ENCODE measurements at places on chromosomes 7 and 10. TPM values are rescaled to one million over a fixed set of nuclear protein-coding genes. Genes with fewer than 3 reads are reported as not detected.
A peak's percentile ranks its signal among the peaks of the same experiment; 100 is the strongest.

The CLDN3 gene
- not detected for total RNA-seq

The CRYGN gene
- not detected for total RNA-seq

The PTPRE gene
- total RNA-seq: 14.9 TPM

DNA sequence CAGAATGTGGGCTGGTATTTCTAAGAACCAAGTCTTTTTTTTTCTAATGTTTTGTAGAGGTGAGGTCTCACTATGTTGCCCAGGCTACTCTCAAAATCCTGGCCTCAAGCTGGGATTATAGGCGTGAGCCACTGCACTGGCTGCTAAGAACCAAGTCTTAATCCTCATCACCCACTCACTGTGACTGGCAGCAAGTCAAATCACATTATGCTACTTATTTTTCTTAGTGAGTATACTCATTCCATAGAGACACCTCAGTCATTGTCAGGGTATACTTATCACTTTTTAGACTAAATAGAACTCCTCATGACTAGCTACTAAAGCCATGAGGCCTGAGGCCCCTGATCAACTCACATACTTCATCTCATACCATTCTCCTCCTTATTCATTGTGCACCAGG is 116.1 kb downstream of the STRA8 start:
- DNase-seq: peak; percentile 47

DNA sequence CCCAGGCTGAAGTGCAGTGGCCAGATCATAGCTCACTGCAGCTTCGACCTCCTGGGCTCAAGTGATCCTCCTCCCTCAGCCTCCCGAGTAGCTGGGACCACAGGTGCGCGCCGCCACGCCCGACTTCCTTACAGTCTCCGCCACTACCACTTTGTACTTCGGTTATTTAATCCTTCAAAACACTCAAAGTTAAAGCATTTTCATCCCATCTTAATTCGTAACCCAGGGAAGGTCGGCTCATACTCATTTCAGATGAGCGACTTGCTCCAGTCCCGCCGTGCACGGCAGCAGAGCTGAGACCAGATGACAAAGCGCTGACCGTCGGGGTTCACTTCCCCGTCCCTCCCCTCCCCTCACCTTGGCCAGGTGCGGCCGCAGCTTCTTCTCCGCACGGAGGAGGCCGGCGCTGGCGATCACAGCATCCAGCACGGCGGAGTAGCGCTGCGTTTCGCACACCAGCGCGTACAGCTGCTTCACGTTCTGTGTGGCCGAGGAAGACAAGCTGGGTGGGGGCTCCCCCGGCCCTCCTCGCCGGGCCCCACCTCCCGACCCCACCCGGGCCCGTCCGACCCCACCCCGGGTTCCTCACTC is 457 bp downstream of the NSUN5 start:
- no peak for DNase-seq

- DNase-seq: no peak
These were observed 10.7 kb downstream of the CUTC start for GRCh38 chr10:99742701-99743100.

The XRCC2 gene
- 9.3 TPM for total RNA-seq

DNA sequence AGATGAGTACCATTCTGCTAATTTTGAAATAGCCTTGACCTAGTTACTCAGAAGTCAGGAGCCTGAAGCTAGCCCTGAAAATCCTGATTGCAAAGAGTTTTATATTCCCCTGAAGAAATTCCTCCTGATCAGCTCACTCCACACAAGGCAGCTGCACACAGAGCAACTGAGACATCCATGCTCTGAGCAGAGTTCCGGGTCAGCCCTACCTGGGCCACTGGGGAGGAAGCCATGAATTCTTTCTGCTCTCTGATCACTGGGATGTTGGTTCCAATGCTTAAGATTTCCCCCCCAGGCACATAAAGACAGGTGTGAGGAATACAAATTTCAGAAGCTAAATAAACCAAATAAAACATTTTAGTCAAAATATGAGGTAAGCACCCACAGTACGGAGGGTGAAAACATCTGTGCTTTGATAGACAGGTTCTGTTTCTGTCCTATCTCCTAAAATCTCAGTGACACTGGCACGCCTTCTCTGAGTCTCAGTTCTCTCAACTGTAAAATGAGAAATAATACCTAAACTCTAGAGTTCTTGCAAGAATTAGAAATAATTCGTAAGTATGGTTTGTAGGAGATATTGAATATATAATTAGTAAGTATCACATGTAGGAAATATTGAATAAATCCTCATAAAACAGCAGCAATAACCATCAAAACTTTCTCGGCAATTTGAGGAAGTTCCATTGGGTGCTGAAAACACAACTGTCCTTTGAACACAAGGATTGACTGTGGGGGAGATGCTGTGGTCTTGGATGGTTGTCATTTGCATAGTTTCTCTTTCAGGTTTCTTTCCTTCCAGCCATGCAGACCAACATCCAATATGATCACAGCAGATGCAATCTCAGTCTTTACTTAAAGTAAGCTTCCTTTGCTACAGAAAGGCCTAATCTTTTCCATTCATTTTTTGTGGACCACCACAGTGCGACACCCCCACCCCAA is 133.0 kb upstream of the TNS3 start:
- no peak for DNase-seq

The CDC14C gene
- not detected for total RNA-seq

GRCh38 chr7:132817949-132818348 is 241.7 kb upstream of the PLXNA4 start:
- no peak for DNase-seq

DNA sequence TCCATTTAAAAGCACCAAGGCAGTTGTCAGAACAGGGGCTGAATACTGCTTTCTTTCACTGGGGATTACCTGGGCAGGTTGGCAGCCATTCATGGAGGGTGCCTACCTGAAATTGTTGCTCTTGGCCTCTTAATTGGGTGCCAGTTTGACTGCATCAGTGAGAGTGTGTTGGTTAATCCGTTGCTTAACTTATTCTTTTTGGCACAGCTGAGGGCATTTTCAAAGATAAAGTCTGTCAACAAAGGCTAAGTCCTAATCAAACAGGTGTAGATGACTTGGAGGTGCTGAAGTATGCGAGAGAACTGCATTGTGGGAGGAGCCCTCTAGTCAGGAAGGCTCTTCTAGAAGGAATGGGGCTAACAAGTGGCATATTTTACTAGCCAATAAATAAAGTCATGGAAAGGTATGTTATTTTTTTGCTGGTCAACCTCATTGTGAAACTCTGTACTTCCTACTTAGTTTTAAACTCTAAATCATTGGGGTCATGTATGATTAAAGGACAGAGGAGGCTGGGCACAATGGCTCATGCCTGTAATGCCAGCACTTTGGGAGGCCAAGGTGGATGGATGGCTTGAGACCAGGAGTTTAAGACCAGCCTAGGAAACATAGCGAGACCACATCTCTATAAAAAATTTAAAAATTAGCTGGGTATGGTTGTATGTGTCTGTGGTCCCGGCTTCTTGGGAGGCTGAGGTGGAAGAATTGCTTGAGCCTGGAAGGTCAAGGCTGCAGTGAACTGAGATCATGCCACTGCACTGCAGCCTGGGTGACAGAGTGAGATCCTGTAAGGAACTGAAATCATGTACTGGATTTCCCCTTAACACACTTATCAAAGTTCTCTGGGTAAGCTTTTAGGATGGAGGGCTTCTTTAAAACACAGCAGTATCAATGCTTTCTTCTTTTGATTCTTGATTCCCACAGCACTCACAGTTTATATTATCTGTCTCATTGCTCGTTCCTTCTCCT is 134.1 kb downstream of the LRMDA start:
- no peak for DNase-seq

DNA sequence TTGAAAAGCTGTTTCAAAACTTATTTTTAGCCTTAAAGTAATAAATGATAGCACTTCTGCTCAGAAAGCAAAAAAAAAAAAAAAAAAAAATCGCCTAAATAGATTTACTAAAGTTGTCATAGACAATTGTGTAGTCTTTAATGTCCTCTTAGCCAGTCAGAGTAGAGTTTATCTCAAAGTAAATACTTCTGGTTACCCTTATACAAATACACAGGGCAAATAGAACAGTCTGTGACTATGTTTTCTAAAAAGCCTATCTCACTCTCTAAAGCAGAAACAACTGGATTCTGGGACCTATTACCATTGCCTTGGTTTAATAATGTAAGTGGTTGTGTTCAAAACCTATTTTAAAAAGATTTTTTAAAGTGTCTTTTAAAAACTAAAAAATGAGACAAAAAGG is 156.2 kb upstream of the THSD7A start:
- DNase-seq: no peak

DNA sequence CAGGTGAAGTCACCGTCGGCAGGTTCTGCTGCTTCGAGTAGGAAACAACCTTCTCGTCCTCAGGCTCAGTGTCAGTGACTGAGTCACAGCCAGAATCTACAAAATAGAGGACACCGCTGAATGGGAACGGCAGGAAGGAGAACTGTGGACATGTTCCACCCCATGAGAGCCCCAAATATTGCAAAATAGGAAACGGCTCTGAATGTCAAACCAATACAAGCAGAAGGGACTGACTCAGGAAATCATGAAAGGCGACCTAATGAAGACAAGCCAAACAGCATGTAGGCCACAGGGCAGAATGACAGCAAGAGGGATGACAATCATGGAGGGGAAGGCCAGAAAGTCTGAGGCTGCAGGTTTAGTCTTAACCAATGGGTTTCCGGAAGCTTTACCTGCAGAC is 63.5 kb downstream of the PIK3AP1 start:
- DNase-seq: no peak

DNA sequence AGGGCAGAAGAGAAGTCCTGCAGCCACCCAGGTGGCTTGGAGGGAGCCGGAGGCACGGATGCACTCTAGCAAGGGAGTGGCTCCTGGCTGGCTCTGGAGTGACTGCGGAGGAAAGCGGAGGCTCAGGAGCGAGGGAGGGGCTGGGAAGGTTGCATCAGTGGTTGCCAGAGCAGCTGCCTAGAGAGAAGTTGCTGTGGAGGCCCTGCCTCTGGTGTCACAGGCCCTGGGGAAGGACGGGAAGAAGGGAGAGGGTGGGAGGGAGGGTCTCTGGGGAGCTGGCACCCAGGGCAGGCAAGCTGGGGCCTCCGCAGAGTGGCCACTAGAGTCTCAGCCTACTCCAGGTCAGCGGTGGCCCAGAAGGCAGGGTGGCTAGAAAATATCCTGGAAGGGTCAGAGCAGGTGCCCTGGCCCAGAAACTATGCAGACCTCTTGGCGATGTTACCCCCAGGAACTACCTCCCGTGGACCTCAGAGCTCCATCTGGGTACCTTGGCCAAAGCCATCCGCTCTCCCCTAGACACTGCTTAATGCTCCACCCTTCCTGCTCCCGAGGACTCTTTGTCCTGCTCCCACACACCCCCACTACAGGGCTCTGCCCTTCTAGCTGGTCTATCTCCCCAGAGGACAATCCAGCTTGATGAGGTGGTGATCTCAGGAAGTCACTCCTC is 164.3 kb downstream of the NRF1 start:
- DNase-seq: no peak

The ANKRD61 gene
- total RNA-seq: 0.28 TPM

DNA sequence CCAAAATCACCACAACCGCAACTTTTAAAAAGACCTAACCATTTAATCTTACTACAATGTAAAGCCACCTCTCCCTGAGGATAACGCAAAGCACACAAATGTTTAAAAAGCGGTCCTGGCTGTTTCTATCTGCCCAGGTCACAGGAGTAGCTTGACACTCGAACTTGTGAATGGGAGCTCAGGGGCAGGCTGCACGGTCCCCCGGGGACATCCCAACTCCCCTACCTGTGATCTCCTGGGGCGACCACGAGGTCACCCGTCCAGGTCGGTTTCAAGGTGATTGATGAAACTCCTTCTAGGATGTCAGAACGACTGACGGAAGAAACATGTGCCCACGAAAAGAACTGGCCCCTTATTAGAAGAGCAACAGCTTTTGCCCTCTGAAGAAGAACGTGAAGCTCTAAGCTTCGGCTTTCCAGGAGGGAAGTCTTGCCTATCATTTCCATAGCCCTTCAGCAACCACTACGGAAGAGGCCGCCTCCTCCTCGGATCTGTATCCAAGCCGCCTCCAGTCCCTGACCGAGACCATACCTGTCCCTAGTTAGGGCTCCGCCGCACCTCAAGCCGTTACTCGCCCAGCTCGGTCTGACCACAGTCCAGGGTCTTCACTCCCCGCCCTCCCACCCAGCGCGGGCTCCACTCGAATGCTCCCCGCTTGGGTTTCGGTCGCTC is 459 bp downstream of the CYCS start:
- DNase-seq: no peak

The SUFU gene
- 4.4 TPM for total RNA-seq

DNA sequence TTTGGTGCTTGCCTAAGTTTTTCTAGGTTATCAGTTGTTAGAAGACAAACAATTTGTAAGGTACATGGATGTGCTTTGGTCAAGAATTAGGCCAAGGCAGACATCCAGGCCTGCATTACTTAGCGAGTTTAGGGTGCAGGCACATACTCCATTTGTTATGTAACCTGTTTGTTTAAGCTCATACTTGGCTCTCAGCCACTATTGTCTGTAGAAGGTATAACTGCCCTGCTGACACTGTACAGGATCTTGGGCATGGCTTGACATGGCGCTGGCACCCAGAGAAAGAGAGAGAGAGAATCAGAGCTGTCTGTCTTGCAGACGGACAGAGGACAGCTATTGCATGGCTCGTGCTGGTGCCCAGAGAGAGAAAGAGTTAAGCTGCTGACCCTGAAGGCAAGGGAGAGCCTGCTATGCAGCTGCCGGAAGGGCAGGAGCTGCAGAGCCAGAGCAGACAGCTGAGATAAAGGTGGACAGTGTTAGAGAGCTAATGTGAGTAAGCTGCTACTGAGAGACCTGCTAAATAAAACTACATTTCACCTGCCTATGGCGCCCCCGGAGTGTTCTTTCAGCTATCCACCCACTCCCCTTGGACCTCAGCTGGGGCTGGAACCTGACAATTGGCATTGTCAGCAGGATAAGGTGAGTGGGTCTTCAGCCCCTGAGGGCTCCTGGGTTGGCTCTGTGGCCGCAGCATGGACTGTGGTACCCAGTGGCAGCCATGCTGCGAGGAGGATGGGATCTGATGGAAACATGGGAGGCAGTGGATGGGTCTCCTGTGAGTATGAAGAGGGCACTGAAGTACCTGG is 120.9 kb upstream of the TMEM106B start:
- no peak for DNase-seq

The GOLGA7B gene
- total RNA-seq: 0.68 TPM

DNA sequence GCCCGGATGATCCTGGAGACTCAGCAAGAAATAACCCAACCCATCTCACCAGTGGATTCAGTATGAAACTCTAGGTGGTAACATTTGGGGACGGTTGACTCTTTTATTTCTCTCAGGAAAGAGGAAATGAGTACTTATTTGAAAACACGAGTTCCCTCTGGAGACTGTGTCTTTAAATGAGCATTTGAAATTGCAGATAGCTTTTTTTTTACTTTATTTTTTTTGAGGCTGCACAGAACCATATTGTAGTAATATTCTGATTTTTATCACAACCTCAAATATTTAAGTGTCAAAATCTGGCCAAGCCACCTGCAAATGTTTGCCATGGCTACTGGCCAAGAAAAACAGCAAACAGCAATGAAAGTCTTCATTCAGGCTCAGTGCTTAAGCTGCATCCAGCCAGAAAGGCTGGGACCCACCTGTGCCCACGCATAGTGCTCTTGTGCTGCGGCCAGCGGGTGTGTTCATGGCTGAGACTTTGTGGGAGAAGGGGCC is 160.8 kb downstream of the CREB5 start:
- DNase-seq: no peak

DNA sequence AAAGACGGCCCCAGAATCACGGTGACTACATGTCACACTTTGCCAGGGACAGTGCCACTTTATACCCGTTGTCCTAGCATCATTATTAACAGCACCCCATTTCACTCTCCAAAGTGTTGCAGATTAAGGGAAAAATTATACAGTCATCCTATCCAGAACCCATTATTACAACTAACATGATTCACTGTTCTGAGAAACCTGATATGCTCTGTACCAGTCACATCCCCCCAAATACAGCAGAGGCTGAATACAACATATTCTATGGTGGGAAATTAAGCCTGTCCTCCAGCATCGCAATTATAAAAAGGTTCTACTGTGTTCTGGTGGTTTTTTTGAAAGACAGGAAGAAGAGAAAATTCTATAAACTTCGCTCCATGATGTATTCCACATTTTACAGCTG is 162.1 kb downstream of the JAZF1 start:
- DNase-seq: no peak

All from foreskin keratinocyte (primary cell).